ENCODE measurements at places on chromosomes 11 and 22.

- peaks cover 7% of the 10 kb centered on the region for H3K36me3 ChIP-seq
- DNase-seq: no peak
- H3K27me3 ChIP-seq: no peaks in the 10 kb centered on the region
- peaks cover 42% of the 10 kb centered on the region for H3K4me1 ChIP-seq
- no peak overlapping the region for H3K27ac ChIP-seq
These were observed 1.7 kb downstream of the BRMS1 start for GRCh38 chr11:66343176-66343575.

GRCh38 chr11:94768602-94769541 lies 716 bp downstream of the AMOTL1 start:
- DNase-seq: peak; percentile 79
- H3K4me3 ChIP-seq: peak overlapping the region; percentile 97
- H3K36me3 ChIP-seq: no peaks in the 10 kb centered on the region
- peak overlapping the region; percentile 75 for H3K27ac ChIP-seq
- peaks cover 14% of the 10 kb centered on the region for H3K4me1 ChIP-seq

- no peak overlapping the region for H3K27ac ChIP-seq
- DNase-seq: no peak
- H3K4me3 ChIP-seq: no peak overlapping the region
- peaks cover 12% of the 10 kb centered on the region for H3K4me1 ChIP-seq
- no peaks in the 10 kb centered on the region for H3K27me3 ChIP-seq
These were observed 57.0 kb downstream of the FLRT1 start for GRCh38 chr11:64092761-64093136.

GRCh38 chr11:73962101-73962705 lies 11.4 kb downstream of the DNAJB13 start:
- no peaks in the 10 kb centered on the region for H3K27me3 ChIP-seq
- H3K4me3 ChIP-seq: no peak overlapping the region
- DNase-seq: no peak

DNA sequence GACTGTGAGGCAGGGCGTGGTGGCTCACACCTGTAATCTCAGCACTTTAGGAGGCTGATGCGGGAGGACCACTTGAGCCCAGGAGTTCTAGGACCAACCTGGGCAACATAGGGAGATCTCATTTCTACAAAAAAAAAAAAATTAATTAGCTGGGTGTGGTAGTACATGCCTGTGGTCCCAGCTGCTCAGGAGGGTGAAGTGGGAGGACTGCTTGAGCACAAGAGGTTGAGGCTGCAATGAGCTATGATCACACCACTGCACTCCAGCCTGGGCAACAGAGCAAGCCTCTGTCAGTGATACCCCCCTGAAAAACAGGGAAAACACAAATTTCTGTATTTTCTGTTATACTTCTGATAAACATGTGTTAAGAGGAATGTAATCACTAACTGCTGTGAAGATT lies 57.8 kb upstream of the ARHGAP32 start:
- no peaks in the 10 kb centered on the region for H3K36me3 ChIP-seq
- H3K4me1 ChIP-seq: peaks cover 4% of the 10 kb centered on the region
- DNase-seq: no peak
- no peaks in the 10 kb centered on the region for H3K27me3 ChIP-seq
- H3K4me3 ChIP-seq: no peak overlapping the region

Measured in SK-N-SH (cell line).